ENCODE measurements at places on chromosomes 1 and 21.
A peak's percentile ranks its signal among the peaks of the same experiment; 100 is the strongest.

DNA sequence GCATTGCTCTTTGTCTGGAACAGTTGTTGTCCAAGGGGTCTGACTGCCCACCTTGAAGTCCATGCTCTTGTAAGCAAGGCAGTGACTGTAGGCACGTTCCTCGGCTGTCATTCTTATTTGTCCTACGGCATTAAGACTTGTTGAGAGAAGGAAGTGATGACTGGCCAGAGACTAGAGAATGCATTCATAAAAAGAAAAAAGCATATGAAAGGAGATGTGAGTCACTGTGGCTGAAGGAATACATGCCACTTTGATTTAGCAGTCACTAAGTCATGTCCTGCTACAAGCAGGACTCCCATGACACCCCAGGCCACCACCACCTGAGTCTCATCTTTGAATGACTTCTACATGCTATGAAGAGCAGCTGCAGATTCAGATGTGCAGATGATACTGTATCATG, 50.5 kb downstream of the CNN3 start:
- DNase-seq = no peak

DNA sequence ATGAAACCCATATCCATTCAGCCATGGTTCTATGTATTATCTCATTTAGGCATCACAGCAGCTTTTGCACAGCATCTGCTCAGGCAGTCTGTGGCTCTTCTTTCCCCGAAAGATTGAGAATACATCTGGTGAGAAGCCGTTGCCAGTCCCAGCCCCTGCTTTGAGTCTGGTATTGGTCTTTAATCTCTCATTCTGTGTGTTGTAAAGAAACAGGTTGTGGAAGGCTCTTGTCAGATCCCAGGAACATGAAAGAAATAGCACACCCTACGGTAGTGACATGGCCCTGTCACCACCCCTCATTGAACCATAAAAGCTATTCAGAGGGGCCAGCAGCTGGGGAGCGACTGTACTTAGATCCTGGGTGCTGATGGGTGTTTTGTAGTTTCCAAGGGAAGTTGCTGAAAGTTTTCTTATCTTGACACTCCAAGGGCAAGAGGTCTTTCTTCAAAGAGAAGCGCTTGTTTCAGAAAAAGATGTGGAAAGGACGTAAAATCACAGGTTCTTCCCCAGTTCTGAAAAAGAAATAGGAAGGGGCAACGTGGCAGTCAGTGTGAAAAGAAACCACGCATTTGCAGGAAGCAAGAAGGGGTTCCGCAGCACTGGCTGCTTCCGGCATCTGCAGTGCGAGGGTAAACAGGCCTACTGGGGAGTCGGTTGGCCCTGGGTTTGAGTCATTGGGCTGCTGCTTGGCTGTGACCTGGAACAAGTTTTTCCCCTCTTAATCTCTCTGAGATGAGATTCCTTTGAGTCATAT, 145.0 kb downstream of the DHRS3 start:
- DNase-seq = peak; percentile 81

- DNase-seq = no peak
These were observed 181.7 kb upstream of the DPYD start for GRCh38 chr1:98102345-98103030.

GRCh38 chr1:244265507-244265906, 186.2 kb downstream of the ADSS2 start:
- DNase-seq = no peak

DNA sequence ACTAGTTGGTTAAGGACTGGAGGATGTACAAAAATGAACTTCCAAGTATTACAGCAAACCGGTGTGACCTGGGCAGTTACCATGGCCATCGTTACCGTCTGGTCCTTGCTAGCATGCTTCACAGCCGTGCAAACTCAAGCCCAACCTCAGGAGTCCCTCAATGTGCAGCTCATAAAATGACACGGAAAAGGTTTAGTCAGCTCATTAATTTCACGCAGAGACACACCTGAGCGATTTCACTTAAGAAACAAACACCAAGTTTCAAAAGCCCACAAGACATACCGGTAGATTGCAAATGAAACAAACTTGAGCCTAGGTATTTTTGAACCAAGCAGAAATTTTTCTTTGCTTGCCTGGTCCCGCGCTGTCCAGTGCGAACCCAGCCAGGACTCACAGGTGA, 105.0 kb upstream of the ADAR start:
- DNase-seq = no peak

DNA sequence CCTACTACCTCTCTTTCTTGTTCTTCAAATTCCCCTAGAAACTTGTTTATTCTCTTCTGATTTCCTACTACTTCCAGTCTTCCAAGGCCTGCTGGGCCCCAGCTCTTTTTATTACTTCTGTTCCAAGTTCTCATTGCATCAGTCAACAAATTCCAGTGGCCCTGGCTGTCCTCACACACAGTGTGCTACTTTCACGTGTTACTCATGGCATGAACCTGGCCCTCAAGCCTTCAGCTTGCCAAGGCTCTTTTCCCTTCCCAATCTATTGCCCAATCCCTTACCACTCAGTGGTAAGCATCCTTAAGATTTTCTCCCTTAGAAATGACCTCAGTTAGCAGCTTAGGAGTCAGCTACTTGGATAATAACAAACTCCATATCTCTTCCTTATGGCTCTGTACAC, 613.5 kb downstream of the LMO4 start:
- no peak for DNase-seq

GRCh38 chr1:44049839-44050238, 18.6 kb upstream of the SLC6A9 start:
- no peak for DNase-seq

- no peak for DNase-seq
These were observed 523.4 kb downstream of the PTBP2 start for GRCh38 chr1:97245026-97245425.

DNA sequence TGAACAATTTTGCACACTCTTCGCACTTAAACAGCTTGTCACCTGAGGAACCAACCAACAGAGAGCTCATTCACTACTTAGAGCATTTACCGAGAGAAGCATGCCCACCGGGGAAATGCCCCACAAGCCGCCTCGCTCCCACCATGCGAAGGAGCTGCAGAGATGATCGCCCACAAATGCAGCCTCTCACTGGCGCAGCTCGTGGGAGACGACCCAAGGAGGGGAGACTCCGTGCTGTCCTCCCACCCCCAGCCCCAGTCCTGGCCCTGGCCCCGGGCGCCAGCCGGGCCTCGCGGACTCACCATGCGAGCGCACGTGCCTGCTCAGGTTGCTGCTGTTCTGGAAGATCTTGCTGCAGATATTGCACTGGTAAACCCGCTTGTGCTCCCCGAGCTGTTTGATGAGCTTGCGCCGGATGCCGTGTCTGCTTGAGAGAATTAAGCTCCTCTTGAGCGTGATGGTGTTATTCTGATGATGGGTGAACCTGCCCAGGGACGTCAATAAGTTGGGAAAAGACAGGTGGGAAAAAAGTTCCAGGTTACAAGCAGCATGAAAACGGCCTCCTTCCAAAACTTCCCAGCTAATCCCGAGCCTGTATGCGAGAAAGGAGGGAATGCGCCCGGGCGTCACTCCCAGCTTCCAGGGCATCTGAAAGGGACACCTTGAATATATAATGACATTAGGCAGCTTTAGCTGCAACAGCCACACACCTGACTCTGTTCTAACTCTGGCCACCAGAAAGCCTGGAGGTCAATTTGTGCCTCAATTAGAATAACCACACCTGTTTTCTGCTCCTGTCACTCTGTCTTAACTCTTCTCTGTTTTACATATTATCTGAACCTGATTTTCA, 42.8 kb downstream of the PRDM15 start:
- DNase-seq = no peak

DNA sequence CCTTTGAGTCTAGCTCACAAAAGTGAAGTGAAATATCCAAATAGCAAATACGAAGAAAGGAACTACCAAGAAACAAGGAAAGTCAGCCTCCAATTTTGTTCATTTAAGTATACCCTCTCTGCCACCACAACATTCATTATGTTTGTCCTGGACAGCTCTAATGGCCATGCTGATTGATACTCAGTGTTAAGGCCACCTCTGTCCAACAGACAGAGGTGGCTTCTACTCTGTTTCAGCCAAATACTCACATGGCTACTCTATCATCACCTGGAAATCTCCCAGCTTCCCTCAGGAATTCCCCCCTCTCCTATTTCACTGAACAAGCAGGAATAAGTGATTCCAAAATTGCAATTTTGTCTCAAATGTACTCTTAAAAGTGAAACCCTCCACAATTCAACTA, 10.7 kb downstream of the APP start:
- no peak for DNase-seq

DNA sequence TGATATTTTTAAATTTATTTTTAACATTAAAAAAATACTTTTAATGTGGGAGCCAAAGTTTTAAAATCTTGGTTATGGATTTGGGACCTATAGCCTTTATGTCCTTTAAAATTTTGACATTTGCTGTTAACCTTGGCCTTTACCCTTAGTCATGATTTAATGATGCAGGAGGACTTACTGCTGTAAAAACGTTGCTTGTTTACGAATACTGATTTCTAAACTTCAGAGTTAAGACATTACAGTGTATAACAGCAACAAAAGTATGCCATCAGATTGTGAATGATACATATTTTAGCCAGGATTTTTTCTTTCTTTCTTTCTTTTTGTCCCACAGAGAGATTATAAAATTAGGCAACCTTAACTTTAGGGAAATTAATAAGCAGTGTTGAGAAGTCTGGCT, 8.9 kb downstream of the RBM15 start:
- no peak for DNase-seq

DNA sequence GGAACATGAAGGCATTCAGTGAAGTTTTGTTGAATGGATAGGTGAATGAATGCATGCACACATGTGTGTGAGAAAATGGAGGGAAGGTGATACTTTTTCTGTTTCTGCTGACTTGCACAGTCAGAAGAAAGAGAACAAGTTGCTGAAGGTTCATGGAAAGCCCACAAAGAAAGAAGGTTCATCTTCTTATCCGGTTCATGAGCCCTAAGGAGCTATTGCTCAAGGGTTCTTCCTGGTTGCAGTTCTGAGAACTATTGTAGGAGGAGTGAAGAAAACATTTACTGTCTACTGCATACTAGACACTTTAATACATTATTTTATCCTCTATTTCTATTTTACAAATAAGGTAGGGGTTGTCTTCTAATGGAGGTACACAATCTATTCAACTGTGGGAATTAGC, 13.4 kb upstream of the NIBAN1 start:
- DNase-seq = no peak

- DNase-seq = no peak
These were observed 499.0 kb downstream of the SIPA1L2 start for GRCh38 chr1:232130815-232131480.

DNA sequence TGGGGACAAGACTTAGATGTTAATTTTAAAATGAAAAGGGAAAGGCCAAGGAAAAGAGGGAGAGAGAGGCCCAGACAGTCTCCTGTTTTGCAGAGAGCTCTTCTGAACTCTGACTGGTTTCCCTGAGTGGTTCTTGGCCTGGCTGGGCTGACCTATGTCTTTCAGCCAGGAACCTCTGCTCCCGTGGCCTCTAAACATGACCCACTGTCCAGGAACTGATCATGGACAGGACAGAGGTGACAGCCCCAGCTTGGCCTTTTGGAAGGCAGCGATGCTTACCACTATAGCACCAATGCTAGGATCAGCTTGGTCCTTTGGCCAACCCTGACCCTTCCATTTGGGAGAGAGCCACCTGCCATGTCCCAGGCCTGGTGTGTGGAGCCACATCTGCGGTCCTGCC, 55.2 kb downstream of the PRDM16 start:
- DNase-seq = no peak

GRCh38 chr1:165630629-165631341, at the start of gene MGST3:
Gene MGST3 (plus strand): TSS chr1:165631234. CDS start chr1:165649848, 18,614 bp downstream.
- peak; percentile 94 for DNase-seq

DNA sequence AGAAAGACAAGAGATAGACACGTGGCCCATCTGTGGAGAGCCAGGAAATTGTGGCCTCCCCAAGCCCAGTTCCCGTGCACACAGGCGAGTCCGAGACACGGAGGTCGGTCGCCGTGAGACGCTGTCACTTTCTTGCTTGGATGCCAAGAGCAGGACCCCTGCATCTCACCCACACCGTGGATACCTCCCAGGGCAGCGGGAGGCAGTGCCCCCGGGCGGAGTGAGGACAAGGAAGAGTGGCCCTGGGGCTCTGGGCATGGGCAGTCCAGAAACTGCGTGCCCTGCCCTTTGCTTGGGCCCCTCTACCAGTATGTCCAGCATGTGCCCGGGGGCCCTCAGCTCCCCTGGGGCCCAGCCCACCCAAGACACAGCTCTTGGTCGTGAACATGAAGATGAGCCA, 24.7 kb upstream of the ARHGEF16 start:
- DNase-seq = no peak

GRCh38 chr1:2863648-2863963, 62.1 kb upstream of the TTC34 start:
- no peak for DNase-seq

DNA sequence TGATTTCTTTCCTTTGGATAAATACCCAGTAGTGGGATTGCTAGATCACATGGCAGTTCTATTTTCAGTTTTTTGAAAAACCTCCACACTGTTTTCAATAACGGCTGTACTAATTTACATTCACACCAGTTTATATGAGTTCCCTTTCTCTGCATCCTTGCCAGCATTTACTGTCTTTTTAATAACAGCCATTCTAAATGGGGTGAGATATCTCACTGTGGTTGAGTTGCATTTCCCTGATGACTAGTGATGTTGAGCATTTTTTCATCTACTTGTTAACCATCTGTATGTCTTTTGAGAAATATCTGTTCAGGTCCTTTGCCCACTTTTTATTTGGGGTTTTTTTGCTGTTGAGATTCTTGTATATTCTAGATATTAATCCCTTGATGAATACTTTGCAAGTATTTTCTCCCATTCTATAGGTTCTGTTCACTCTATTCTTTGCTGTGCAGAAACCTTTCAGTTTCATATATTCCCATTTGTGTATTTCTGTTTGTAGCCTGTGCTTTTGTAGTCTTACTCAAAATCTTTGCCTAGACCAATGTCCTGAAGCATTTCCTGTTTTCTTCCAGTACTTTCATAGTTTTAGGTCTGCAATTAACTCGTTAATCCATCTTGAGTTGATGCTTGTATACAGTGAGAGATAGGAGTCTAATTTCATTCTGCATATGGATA, 7.3 kb downstream of the HENMT1 start:
- no peak for DNase-seq

Measured in stimulated activated CD4-positive, alpha-beta T cell treated with anti-CD3 and anti-CD28 coated beads, Interleukin-2, amount 100 ng/mL, for 24 hours (primary cell).